ENCODE measurements at places on chromosomes 6 and 20.

DNA sequence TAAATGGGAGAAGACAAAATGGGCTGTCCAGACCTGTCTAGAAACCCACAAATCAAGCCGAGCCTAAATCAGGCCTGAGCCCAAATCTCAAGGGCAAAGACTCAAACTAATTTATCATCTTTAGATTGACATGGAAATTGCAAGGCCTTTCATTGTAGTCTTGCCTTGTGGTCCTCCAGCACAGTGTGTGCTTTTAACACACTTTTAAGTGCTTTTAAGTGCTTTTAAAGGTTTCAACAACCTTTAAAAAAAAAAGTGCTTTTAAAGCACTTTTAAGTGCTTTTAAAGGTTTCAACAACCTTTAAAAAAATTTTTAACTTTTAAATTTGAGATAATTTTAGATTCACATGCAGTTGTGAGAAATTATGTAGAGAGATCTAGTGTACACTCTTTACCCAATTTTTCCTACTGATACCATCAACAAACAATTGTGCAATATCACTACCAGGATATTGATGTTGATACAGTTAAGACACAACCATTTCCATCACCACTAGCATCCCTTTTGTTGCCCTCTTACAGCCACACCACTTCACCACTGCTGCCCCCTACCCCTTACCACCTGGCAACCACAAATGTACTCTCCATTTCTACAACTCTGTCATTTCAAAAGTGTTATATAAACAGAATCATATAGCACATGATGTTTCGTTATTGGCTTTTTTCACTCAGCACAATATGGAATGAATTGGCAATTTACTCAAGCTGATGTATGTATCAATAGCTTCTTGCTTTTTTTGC lies 23.1 kb upstream of the DCBLD1 start:
- DNase-seq = no peak

DNA sequence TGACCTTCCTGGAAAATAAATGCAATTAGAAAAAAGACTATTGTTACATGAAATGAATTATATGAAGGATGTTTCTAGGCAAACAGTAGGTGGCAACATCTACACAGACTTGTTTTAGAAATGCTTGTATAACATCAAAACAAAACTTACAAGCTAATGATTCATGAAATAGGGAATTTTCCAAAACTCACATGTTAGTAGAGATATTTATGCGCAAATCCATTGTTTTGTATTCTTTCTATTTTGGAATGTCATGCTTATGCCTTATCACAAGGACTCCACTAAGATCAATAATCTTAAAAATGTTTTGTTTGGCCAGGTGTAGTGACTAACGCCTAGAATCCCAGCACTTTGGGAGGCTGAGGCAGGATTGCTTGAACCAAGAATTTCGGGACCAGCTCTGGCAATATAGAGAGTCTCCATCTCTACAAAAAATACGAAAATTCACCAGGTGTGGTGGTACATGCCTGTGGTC lies 32.3 kb upstream of the LGSN start:
- no peak for DNase-seq

- no peak for DNase-seq
These were observed 56.9 kb downstream of the LY86 start for GRCh38 chr6:6645261-6645917.

- peak; percentile 77 for DNase-seq
These were observed 51.4 kb upstream of the SAYSD1 start for GRCh38 chr6:39166189-39166911.

DNA sequence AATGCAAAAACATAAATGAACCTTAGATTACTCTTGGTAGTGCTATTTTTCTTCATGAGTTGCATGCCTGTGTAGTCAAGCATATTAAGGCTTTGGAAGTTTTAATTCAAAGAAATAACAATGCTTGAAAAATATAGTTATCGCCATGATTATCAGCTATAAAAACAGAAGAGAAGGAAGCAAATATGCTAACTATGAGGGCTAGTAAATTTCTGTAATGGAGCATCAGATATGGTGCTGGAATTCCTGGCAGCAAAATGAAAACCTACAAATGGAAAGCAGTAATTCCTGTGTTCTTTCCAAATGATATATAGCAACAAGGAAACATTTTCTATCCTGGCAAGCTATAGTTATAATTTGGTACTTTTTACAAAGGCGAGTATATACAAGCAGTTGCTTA lies 29.7 kb downstream of the DOP1A start:
- no peak for DNase-seq

GRCh38 chr6:44096612-44097011 lies 30.6 kb downstream of the MRPL14 start:
- DNase-seq = peak; percentile 81

GRCh38 chr6:122372647-122373046 lies 26.8 kb upstream of the HSF2 start:
- DNase-seq = no peak

Data from CD4-positive, alpha-beta T cell treated with Interleukin-12 subunit alpha and Interleukin-12 subunit beta, for 1 hour (primary cell).